Right ventricle myocardium superior (tissue), 1 donor: ENCODE measurements at places on chromosomes 2 and 18. TPM values are rescaled to one million over a fixed set of nuclear protein-coding genes. Genes with fewer than 3 reads are reported as not detected.

- DNase-seq, result no peak
Measured at GRCh38 chr2:167289651-167290410, 401.6 kb downstream of the XIRP2 start.

DNA sequence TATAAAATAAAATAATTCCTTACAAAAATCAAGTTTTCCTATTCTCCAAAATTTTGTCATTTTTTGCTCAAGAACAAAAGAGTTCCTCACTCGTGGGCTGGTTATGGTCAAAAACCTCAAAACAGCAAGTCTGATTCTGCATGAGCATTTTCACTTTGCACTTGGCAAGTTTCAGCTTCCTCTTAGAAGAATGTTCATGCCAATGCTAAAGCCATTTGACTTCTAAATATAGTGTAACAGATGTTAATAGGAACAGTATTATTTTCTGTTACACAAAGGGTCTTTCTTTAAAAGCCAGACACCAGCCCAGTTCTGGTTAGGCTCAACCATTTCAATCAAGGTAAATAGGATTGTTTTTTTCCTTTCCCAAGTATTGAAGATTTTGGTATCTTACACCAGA, 261.3 kb upstream of the CCDC68 start:
- no peak for DNase-seq

DNA sequence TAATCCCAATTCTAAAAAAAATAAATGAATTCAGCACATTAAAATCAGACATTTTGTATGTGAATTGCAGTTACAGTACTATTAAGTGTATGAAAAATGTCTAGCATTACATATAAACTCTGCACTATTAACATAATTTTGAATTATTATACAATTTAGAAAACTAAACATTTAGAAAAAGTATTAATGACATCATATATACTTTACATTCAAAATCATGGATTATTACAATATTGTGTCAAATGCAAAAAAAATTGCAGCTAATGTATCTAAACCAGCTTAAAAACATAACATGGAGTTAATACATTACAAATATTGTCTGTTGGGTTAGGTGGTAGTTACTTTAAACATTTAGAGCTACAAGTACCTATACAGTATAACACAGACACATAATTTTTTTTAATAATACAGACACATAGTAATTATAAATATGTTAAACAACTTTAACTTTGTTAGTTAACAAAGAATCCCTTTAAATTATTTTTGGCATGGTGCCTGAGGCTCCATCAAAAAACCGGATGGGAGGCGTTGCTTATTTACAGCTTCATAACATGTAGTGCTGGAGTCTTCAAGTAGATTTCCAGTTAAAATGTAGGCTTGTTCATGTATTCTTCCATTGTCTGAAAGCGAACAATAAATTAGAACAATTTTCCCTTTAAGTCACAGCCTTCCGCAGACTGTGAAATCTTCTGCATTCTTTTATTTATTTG, 79.1 kb downstream of the AP1S3 start:
- no peak for DNase-seq

Gene GALNT14
- total RNA-seq, result 0.67 TPM

Gene FBXO41
- 0.51 TPM for total RNA-seq
